ENCODE measurements at places on chromosomes 5 and 9.

DNA sequence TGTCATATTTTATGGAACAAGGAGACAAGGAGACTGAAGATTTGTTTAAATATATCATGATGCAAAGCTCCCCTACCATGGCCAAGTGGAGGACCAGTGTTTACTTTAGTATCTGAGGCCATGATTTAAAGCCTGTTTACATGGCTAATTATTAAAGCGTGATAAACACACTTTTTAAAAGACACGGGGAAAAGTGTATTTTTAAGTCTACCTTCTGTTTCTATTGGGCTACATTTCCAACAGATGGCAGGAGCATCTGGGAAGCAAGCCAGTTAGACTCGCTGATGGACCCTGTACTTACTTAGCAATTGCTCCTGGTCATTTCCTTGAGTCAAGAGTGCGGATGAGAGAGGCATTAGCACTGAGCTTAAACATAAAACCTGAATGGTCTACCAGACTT lies 480.3 kb upstream of the SEMA6A start:
- DNase-seq, result no peak

- DNase-seq, result no peak
Observed at GRCh38 chr5:148014276-148014675, 49.5 kb upstream of the SPINK5 start.

DNA sequence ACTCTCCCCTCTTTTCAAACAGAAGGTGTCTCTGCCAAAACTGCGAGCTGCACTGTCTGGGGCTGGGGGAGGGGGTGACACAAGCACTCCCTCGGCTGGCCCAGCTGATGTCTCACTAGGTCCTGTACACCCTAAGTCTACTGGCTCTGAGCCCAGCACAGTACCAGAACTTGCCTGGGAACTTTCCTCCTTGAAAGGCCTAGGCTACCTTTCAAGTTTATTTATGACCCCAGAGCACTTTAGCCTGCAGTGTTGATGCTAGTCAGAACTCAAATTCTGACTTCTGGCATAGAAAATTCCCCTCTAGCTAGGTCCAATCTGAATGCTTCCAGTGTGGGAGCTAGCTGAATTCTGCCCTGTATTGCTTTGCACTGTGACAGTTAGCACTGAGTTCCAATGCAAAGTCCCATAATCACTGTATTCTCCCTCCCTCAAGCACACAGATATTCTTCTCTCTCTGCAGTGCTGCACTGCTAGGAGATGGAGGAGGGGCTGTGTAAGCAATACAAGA lies 10.5 kb downstream of the LURAP1L start:
- DNase-seq, result no peak

- no peak for DNase-seq
Observed at GRCh38 chr5:67983251-67984110, 232.1 kb upstream of the PIK3R1 start.

DNA sequence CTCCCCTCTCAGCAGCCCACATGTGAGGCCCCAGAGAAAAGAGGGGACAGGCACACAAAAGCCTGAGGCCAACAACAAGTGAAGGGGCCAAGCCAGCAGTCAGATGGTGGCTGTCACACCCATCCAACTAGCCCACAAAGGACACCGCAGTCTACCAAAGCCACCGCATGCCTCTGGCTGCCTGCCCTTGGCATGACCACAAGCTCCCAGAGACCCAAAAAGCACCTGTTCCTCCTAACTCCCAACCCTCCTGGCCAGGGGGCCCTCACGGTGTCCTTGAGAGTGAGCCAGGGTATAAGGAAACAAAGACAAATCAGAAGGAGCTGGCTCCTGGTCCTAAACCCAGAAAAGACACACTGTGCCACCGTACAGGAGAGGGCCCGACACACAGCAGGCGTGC lies 77.8 kb upstream of the LRRTM2 start:
- no peak for DNase-seq

DNA sequence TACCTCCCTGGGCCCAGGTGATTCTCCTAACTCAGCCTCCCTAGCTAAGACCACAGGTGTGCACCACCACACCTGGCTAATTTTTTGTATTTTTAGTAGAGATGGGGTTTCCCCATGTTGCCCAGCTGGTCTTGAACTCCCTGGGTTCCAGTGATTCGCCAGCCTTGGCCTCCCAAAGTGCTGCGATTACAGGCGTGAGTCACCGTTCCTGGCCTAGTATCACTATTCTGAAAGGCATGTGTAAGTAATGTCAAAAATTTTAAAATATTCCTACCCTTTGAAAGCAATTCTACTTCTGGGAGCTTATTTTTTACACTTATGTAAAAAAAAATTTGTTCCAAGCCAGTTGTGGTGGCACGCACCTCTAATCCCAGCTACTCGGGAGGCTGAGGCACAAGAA lies 27.1 kb upstream of the TLE1 start:
- DNase-seq, result no peak

GRCh38 chr5:37005946-37006540 lies 129.5 kb downstream of the NIPBL start:
- DNase-seq, result no peak

GRCh38 chr5:58227858-58228257 lies 232.0 kb downstream of the PLK2 start:
- no peak for DNase-seq

DNA sequence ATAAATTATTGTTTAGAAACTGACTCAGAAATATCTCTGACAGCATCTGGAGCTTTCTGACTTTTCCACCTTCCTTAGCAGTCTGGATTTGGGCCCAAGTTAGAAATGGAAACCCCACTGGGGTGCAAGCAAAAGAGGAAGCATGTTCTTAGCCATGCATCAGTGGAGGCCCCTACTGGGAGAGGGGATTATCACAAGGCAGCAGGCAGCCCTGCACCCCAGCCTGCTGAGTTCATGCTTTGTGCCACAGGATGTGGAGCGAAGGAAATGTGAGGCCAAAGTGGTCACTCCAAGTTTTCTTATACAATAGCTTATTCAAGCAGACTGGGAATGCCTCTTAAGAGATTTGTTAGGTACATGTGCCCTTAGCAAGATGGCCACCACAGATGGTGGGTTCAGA lies 146.5 kb upstream of the TLX3 start:
- DNase-seq, result no peak

DNA sequence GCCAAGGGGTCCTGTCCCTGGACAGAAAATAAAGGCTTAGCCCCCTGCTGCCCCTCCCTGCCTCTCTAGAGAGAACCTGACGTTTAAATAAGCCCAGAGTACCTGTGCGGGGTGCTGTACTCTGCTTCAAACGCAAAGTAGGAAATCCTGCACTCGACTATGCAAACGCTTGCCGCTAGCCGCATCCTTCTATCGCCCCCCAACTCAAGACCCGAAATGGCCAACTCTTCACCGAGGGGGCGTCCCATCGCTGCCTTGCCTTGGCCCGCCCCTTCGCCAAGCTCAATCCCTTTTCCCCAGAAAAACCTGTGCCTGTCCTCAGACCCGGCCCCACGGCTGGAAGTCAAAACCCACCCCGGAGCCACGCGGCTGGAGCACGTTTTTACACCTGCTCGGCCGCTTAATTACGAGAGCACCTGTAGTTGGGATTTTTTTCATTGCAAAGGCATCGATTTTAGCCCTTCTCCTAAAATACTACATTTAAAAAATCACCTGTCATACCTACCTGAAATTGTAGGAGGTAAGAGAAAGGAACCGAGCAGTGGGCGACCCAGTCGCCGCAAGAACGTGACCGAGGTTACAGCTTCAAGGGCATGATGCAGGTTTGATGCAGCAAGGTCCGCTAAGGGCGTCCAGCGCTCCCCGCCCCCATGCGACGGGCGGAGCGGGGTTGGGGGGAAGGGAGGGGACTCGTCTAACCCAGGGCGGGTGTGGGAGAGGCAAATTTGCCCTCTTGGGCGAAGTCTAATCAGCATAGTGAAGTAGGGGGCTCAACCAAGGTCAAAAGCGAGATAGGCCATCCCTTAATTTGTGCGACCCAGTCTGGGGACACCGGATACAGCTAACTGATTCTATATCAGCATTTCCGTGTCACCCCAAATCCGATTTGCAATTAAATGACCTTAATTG lies 3.5 kb downstream of the ELAVL2 start:
- no peak for DNase-seq

GRCh38 chr9:70832492-70832891 lies 288.9 kb downstream of the TRPM3 start:
- no peak for DNase-seq

DNA sequence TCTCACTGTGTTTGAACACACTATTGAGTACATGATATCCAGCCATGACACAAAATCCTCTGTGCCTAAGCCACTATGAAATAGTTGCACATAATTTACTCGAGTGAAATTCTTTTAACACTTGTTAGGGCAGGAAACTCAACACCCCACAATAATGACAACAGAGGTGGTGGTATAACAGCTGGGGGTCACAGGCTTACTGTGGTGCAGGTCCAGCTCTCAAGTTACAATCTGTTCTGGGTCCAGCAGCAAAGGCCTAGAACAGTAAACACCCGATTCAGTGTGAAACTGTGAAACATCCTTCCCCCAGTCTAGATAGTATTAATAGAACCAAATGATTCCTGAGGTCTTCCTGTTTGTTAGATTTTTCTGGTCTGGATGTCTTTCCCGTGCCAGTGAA lies 102.9 kb upstream of the APC start:
- DNase-seq, result no peak

DNA sequence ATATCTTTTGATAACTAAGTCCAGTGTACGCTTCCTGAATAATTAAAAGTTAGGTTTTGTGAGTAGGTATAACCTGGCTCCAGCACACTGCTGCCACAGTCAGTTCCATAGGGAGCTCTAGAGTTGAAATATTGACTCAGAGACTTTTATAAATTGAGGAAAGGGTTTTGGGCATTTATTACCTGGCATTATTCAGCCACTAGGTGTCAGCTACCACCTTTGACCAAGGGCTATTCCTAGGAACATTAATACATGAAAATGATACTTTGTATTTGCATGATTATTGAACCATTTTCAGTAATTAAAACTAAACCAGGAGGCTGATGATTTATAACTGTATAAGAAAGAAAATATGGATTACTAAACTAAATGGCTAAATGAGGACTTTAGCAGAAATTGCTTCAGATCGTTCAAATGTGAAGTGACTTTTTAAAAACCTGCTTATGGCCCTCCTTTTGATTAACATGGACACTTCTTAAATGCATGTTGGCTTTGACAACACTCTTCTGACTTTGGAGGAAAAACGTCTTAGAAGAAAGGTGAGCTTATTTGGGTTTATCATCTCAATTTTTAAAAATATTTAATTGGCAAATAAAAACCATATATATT lies 83.0 kb downstream of the SMC2 start:
- no peak for DNase-seq

GRCh38 chr5:61576556-61576955 lies 244.5 kb downstream of the ZSWIM6 start:
- DNase-seq, result no peak

- DNase-seq, result no peak
Observed at GRCh38 chr9:129835860-129836223, 584 bp downstream of the USP20 start.

DNA sequence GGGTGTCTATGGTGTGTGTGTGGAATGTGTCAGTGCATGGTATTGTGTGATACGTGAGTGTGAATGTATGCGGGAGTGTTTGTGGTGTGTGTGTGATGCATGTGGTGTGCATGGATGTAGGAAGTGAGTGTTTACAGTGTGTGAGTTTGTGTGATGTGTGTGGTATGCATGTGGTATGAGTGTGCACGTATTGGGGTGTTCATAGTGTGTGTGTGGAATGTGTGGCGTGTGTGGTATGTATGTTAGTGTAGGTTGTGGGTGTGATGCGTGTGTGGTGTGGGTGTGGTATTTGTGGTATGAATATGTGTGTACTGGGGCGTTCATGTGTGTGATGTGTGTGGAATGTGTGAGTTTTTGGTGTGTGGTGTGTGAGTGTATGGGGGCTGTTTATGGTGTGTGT lies 40.1 kb upstream of the BICD2 start:
- DNase-seq, result no peak

DNA sequence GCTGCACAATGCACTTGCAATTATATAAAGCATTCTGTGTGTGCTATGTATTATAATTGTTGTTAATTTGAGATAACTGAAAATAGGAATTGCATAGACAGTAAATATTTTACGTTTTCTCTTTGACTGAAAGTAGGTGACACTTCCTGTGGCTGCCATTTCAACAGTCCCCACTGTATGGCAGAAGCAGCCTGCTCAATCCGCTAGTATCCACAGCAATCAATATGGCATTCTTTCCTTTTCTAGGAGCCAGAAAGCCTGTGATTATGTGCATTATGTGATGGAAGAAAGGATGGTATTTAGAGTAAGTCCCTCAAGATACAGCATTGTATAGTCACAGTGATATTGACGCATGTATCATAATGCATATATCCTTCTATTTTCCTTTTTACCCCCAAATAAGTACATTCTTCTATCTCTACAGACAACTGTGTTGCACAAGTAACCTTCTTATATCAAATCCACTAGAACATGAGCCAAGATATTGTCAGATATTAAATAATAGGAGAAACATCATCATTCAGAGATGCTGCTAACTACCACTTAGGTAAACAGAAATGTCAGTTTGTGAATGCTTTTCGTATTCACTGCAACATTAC lies 59.7 kb downstream of the CARTPT start:
- no peak for DNase-seq

DNA sequence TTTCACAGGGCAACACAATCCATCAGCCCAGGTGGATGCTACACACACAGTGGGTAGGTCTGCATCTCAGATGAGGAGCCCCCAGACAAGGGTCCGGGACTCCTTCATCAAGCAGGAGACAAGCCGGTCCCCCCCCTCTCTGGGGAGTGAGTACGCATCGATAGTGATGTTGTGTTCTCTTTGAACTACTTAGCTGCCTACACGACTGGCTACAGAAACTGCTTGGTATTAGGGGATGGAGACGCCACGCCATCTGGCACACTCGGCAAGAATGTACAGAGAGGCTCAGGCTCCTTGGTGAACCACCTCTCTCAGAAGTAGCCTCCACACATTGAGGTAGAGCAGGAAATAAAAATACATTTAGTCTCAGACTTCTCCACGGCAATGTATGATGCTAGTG lies 179.8 kb downstream of the CNTNAP3 start:
- no peak for DNase-seq

DNA sequence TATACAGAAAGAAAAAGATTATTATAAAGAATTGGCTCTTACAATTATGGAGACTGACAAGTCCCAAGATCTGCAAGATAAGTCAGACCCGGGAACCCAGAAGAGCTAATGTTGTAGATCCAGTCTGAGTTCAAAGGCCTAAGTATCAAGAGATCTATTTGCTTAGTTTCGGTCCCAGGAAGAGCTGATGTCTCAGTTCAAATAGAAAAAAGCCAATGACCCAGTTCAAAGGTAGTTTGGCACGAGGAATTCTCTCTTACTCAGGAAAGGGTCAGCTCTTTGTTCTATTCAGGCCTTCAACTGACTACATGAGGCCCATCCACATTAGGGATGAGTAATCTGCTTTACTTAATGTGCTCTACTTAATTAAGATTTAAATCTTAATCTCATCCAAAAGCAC lies 128.3 kb upstream of the PLCXD3 start:
- no peak for DNase-seq

DNA sequence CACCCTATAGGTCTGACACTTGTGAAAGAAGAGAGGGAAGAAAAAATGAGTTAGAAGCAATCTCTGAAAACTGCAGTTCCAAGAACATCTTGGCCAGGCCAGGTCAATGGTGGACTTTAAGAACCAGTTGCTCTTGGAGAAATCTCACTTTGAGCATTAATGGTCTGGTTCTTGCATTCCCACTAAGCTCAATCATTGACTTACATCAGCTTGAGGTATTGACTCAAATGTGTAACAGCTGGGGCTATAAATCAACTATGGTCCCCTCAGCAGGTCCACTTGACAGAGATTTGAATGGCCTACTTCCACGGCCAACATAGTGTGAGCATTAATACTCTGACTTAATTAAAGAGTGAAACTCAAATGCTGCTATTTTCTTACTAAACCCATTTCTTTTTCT lies 357.8 kb upstream of the RGMB start:
- no peak for DNase-seq
